ENCODE measurements at places on chromosomes 7 and 10.

DNA sequence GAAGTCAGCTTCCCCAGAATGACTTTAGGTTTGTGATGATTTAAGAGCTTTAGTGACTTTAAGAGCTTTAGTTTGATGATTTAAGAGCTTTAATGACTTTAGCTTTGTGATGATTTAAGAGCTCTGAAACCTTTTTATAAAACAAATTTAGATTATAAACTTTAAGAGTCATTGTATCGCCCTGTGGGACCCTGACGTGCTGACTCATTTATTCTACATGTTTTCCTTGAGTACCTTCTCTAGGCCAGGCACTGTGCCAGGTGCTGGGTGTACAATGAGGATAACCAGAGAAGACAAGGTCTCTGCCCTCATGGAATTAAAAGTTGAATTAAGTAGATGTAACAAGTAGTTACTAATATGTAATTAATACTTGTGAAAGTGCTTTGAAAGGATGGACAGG is 45.4 kb downstream of the CNNM1 start:
- no peak for DNase-seq

- no peak for DNase-seq
These were observed 607.2 kb upstream of the MGMT start for GRCh38 chr10:128859738-128860386.

DNA sequence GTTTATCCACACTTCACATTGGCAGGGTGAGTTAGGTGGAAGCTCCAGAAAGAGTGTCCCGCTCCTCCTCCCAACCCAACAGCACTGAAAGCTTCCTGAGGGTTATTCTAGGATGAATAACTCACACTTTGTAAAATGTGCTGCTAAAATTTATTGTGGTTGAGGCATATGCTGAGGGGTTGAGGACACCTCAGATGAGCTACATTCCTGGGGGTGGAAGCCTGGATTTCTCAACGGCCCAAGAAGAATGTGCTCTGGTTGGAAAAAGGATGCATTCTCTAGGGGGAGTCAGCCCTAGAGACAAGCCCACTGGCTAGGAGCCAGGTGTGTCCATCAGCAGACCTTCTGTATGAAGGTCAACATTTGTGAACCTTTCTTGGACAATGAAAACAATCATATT is 91.5 kb upstream of the PDE1C start:
- no peak for DNase-seq

DNA sequence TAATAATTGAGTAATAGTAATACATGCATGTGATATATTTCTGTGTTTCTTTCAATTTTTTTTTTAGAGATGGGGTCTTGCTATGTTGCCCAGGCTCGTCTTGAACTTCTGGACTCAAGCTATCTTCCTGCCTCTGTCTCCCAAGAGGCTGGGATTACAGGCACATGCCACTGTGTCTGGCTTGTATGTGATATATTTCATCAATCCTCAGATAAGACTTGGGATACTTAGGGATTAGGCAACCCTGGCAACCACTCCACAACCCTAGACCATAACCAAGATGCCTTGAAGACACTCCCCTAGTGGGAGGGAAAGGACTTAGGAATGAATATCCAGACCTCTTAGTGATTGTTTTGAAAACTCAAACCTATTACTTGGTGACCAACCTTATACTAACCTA is 154.8 kb downstream of the CCDC3 start:
- no peak for DNase-seq

DNA sequence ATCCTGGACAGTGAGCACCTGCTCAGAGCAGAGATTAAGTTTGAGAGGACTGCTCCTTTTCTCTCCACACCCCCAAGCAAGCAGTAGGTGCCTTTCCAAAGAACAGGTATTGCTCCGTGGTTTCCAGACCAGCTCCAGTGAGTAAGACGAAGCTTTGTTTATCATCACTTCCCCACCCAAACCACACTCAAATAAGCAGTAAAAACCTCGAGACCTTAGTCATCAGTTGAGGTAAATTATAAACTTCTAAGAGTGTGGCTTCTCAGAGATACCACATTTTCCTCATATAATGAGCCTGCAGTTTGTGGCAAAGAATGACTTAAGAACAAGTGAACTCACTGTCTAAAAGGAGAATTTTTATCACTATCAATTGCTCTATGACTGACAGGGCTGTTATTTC is 50.0 kb upstream of the GRB10 start:
- no peak for DNase-seq

DNA sequence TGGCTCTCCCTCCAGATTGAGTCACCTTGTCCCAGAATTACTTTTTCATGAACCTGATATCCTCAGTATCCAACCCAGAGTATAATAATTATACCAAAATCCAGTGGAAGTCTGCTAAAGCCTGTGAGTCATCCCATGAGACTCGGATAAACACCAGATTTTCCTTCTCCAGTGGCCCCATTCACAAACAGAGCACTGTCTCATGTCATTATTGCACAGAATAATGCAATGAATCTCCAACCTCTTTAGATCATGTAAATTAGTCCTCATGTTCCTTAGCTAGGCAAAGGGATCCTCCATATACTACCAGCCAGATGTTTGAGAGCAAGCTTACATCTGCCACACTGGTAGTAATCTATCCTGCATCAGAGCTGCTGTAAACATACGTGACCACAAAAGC is 89.0 kb downstream of the AMPH start:
- DNase-seq: no peak

DNA sequence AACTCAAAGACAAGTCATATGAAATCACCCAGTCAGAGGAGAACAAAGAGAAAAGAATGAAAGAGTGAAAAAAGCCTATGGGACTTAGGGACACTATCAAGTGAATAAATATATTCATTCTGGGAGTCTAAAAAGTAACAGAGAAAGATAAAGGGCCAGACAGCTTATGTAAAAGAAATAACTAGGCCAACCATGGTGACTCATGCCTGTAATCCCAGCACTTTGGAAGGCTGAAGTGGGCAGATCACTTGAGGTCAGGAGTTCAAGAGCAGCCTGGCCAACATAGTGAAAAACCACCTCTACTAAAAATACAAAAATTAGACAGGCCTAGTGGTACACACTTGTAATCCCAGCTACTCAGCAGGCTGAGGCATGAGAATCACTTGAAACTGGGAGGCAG is 154.7 kb upstream of the TMEM106B start:
- DNase-seq: no peak

- DNase-seq: no peak
These were observed 6.1 kb downstream of the MMRN2 start for GRCh38 chr10:86951184-86951761.

DNA sequence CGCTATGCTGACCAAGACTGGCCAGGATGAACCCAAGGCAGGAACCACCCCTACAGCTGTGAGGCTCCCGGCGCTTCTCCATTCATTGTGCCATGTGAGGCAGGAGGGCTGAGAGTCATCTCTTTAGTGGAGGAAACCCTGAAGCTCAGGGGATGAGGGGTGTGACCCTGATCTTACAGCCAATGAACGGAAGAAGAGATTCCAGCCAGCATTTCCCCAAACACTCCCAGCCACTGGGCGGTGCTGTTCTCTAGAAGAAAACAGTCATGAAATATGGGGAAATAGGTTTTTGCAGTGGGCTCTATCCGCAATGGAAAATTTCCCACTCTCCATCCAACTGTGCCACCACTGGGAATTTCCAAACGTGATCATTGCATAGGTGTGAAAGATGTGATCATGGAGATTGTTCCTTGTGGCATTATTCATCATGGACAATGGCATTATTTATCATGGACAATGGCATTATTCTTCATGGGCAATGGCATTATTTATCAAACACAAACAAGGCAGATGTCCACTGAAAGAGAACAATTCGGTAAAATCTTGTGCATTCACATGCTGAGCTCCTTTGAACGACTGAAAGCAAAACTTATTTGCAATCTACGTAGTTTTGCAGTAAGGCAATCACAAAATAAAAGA is 14.0 kb upstream of the SLC18A2 start:
- no peak for DNase-seq

DNA sequence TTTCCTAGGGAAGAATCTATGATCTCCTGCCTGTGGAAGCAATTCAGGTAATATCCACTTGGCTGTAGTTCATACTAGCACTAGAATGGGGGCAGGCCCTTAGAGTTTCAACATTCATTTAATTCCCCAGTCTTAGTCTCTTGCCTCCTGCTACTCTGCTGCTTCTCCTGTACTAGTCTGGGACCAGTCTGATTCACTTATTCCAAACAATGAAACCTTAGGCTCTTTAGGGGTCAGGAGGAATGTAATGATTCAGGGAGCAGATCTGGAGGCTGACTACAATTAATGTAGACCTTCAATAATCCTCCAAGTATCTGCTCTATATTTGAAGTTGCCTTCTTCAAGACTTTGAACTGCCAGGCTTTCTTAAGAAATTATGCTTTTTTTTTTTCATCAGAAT is 101.8 kb downstream of the GNAT3 start:
- DNase-seq: no peak

GRCh38 chr10:22992075-22992474 is 64.2 kb downstream of the ARMC3 start:
- no peak for DNase-seq

All from NCI-H1694 treated with DMSO at 0.1 percent for 48 hours (cell line).